ENCODE measurements at places on chromosomes 1 and 21.

DNA sequence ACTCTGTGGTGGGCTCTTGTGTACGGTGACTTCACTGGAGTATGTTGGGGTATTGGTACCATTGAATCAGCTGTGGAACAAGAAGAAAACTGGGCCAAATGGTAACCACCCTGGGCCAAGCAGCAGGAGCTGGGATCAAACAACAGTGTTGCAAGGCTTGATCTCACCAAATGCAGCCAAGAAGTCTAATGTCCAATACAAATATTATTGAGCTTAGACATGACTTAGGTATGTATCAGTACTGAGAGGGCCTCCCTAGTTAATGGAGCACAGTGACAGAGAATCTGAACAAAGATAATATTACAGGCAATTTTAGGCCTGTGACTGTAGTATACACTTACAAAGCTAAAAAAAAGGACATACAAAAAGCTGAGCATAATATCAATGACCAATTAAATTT is 604.8 kb downstream of the PLA2G4A start:
- no peak for DNase-seq

GRCh38 chr1:157004327-157004726 is 41.2 kb downstream of the ARHGEF11 start:
- no peak for DNase-seq

DNA sequence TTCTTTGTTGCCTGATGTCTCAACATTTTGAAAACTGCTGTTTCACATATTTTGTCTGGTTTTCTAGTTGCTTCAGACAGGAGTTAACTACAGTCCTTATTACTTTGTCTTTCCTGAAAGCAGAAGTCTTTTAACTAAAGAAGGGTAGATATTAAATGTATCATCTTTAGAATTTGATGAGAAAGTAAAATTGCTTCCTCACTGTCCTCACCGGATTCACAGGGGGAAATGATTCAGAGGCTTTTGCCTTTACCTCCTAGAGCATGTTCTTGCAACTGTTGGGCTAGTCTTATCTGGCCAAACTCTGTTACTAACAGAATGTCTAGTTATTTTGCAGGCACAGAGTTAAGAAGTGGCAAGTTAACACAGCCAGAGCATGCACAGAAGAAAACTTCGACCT is 107.2 kb upstream of the VAV3 start:
- DNase-seq: no peak

DNA sequence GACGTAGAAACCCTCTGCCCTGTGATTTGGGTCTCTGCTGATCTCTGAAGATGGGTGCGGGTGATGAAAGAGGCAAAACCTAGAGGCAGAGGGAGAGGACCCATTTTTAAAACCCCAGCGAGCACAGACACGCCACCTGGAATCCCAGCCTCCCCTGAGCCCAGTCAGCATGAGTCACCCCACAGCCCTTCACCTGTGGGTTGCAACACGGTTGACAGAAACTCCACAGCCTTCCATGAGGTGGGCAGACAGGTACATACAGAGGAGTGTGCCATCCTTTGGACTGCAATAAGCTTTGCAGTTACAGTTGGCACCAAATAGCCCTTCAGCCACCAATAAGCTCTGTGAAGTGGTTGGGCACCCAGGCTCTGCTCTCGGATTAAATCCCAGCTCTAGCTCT is 2.1 kb upstream of the GRHL3 start:
- DNase-seq: no peak

GRCh38 chr1:180773210-180773865 is 139.4 kb upstream of the KIAA1614 start:
- no peak for DNase-seq

DNA sequence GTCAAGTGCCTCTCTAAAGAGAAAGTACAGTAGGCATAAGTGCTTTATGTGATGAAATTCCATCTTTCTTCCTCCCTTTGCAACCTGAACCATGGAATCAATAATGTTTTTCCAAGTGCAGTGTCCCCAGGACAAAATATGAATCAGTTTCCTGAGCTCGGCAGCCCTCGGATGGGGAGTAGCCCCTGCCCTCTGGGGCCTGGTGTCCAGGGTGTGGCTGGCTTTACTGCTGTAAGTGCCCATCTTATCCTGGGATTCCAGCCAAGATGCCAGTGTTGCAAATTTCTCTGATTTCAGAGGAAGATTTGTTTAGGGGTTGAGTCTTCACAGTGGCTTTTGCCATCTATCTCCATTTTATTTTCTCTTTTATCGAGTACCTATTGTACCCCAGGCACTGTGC is 40.5 kb upstream of the SRP9 start:
- DNase-seq: no peak

DNA sequence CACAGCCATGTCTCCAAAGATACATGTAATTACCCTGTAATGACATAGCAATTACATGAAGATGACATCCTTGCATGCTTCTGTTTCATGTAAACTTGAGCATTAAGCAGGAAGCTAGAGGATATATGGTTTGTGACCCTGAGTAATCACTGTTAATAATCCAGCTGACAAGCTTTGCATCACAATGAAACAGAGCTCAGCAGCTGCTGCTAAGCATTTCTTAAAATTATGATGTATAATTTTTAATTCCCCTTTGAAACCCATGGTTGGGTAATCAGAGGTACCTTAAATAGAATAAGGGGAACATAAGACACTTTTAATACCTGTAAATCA is 293.5 kb downstream of the NTNG1 start:
- DNase-seq: no peak

DNA sequence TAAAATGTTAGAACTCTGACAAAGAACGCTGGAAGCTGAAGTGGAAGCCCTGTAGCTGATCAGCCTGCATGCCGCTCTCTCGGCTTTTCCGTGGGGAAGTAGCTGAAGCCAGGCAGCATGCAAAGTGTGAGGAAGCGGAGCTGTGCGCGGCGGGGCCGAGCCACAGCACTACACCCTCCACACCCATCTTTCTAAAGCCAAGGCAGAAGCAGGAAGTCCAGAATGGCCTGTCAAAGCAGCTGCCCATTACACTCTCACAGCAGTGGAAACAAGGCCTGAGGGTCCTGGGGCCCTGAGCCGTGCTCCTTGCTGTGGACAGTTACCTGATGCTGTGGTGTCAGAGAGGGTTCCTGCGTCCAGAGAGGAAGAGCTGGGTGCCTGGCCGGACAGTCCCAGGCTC is 69.6 kb downstream of the UBR4 start:
- no peak for DNase-seq

DNA sequence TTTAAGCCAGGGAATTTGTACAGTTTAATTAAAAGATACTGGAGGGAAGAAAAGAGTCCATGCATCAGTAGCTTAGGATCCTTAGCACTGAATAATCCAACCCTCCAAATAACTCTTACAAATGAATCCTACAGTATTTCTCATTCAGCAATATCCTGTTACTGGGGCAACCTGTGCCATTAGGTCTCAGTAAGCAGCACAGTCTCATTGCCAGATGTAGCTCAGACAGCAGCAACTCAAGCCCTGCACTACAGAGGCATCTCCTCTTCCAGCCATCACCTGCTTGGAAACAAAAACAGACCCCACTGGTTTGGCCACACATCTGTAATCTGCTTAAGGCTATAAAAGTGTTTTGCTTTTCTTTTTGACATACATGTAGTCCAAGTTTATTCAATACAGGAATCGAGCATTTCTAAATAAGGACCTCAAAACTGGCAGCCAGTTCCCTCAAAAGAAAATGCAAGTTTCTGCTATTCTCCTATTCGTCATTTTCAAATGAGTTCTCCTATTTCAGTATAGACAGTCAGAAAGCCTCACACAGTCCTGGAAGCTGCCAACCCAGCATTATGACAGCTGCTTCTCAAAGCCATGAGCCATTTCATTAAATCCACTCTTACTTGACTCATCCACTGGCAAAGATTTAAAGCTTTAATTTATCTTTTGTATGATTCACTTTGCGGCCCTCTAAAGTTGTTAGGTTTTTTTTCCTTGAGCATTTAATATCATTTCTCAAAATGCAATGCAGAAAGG is 129.0 kb downstream of the APP start:
- no peak for DNase-seq

- DNase-seq: no peak
Observed at GRCh38 chr1:193486671-193487229, 300.3 kb upstream of the B3GALT2 start.

GRCh38 chr1:94679332-94680038 is 137.9 kb upstream of the F3 start:
- no peak for DNase-seq

- no peak for DNase-seq
Observed at GRCh38 chr1:75392278-75392677, 218.6 kb downstream of the SLC44A5 start.

DNA sequence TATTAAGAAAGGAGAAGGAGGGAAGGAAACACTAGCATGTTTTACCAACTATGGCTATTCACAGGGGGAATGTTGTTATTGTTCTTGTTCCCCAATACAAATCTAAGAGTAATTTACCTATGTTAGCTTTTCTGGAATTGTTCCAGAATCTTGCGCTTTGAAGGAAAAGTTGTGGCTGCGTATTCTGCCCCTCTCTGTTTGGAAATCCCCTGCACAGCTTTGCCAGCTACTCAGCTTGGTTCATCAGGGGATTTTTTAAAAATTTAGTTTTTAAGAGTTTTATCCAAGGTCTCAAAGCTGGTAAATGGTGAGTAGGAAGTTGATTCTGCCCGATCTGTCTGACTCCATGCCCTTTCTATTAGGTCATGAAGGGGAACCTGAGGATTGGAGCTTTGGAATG is 9.5 kb upstream of the IRF6 start:
- no peak for DNase-seq

DNA sequence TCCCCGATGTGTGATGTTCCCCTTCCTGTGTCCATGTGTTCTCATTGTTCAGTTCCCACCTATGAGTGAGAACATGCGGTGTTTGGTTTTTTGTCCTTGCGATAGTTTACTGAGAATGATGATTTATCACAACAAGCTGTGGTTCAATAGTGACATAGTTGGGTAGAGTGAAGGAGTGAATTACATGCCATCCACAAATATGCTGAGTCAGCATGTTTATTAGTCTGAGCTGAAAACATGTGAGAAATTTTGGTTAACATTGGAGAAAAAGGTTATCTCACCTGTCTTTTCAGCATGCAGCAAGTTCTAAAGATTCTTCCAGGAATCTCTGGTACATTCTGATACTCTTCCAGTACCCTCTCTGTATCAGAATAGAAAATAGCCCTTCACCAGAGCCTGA is 19.0 kb downstream of the OR2L3 start:
- no peak for DNase-seq

DNA sequence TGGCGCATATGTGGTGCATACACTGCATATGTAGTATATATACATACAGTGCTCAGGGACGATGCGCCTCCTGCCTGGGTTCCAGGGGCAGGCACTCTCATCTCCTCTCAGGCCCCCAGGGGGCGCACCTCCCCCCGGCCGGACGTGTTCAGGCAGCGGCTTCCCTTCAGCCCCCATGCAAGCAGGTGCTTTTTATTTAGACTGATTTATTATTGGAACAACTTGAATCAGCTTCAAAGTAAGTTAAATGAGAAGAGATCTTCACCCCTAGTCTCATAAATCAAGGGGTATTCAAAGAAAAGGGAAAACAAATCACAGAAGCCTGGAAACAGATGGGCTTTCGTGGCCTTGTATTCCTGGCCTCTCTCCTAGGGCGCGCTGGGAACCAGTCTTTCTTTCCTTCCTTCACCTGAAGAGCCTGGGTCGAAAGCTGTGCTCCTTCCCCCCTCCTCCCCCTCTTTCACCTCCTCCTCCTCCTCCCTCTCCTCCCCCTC is 64.6 kb downstream of the UBIAD1 start:
- peak; percentile 46 for DNase-seq

DNA sequence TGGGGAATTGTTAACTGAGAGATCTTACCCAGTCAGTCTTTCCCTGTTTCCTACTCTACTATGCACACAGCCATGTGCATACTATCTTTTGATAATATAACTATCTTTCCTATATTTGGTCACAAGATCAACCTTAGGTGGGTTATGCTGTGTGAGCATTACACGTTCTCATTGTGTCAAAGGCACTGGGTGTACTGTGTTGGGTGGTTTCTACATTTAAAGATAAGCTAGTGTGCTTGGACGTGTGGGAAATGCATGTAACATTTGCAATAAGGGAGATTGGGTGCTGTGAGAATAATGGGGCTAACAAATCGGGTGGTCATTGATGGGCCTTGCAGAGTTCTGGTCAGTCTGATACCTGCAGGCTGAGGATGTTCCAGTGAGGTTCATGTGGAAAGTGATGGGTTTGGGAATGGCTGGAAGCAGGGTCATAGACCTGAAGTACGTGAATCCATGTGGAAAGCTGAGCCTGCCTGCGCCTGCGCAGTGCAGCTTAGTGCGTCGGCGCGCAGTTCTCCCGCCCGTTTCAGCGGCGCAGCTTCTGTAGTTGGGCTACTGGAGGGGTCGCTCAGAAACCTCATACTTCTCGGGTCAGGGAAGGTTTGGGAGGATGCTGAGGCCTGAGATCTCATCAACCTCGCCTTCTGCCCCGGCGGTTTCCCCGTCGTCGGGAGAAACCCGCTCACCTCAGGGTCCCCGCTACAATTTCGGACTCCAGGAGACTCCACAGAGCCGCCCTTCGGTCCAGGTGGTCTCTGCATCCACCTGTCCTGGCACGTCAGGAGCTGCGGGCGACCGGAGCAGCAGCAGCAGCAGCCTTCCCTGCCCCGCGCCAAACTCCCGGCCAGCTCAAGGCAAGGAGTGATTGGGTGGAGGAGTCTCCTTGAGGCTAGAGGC is at the start of gene MSH4:
MSH4 (plus strand) TSS at position 507 of the 897 bp plus-strand sequence; CDS start at position 611, 104 bp downstream.
- DNase-seq: no peak

- no peak for DNase-seq
Observed at GRCh38 chr21:20856926-20857325, 141.3 kb upstream of the NCAM2 start.

- no peak for DNase-seq
Observed at GRCh38 chr1:172142324-172142723, 278.2 kb upstream of the C1orf105 start.

DNA sequence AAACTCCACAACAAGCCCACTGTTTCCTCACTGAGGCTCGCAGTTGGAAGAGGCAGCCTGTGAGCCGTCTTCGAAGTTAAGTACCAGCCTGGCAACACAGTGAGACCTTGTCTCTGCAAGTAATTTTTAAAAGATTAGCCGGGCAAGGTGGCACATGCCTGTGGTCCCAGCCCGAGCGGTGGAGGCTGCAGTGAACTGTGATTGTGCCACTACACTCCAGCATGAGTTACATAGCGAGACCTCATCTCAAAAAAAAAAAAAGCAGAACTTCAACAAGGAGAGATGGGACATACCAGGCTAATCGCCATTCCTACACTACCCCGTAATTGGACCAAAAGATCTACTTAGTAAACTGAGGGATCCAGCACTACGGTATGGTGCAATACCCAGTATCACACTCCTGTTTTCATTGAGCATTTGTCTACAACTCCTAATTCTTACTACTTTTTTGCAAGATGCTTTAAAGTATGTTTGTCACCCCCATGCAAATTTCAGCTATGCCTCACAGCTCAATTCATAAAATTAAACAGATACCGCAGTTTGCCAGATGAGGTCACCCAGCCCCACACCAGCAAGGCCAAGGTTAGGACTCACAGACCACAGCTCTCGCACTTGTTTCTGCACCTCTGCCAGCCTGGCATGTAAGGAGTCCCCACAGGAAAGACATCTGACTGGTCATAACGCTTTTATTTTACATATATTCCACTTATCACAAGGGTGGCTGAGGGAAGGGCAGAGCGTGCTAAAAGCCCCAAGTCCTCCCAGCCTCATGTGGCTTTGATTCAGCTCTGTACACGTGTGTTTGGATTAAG is 21.0 kb downstream of the SDE2 start:
- no peak for DNase-seq

Measured in stimulated activated CD8-positive, alpha-beta memory T cell treated with anti-CD3 and anti-CD28 coated beads, Interleukin-15, amount 100 ng/mL, for 48 hours (primary cell).